ENCODE measurements at places on chromosomes 7 and 10. TPM values are rescaled to one million over a fixed set of nuclear protein-coding genes. Genes with fewer than 3 reads are reported as not detected.

Gene SEC31B
- total RNA-seq = 0.48 TPM

- DNase-seq = no peak
These were observed 18.6 kb downstream of the BLNK start for GRCh38 chr10:96252730-96253129.

DNA sequence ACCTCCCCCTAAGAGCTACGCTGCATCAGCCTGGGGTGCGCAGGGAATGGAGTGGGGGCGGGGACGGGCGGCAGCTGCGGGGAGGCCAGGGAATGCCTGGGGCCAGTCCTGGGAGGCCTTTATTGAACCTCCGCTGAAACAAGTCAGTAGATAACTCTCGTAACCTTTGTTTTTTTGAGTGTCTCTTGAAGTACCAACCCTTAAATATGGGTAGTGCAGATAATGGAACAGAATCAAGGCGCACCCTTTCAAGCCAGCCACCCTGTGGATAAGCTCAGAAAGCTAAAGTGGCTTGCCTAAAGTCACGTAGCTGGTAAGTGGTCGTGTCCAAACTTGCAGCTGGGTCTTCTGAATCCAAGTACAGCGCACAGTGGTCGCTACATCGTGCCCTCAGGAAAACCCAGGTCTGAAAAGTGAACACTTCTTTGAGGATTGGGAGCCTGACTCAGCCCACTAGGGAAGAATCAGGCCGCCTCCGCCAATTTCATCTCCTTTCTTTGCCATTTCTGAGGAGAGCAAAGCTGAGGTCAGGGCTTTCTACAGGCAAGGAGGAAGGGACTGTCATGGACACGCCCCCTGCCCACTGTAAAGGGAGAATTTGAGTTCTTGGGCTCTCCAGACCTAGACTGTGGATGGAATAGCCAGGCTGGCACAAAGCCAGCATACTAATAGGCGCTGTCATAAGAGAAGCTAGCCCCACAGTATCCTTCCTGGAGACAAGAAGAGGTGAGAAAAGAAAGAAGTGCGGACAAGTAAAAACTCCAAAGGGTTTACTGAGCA lies 3.2 kb upstream of the EGR2 start:
- no peak for DNase-seq

Gene DRGX
- total RNA-seq = not detected

Gene CCDC7
- 3.3 TPM for total RNA-seq

DNA sequence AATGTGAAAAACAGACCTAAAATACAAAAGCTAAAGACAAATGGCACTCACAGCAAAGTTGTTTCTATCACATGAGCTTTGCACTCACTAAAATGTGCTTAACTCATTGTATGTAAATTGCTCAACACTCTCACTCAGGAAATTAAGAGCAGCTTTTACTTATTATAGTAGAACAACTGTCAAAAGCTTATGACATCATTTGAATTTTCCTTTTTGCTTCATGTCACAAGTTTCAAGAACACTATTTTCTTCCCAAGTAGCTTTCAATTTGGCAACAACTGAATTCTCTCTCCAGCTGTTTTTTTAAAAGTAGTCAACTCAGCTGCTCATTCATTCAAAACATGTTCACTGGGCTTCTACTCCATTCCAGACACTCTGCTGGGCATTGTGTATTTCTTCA lies 46.9 kb downstream of the ATE1 start:
- DNase-seq = peak; percentile 88

Gene EXOSC1
- total RNA-seq = 41.5 TPM

Gene OR6B1
- total RNA-seq = not detected
